Stimulated activated naive B cell treated with anti-CD40 and anti-IgM and Interleukin-4, amounts not matched to agents 10 μg/mL and 1 μg/mL and 100 μg/mL, for 72 hours (primary cell): ENCODE measurements at places on chromosomes 11 and 22.

DNA sequence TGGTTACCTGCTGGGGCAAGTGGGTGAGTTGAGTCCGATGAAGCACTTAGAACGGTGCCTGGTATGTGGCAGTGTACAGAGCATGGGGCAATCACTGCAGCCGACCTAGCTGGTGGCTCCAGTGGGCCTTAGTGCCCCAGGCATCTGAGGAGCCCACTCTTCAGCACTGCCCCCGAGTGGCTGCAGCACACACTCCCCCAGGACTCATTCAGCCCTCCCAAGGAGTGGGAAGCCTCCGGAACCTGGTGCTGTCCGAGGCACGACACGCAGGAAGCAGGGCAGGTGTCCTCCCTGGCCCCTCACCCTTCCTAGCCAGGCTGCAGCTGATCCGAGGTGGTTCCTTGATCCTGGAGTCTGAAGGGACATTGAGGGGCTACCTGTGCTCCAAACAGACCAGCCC, 42.4 kb upstream of the PRODH start:
- DNase-seq = no peak
- no peak overlapping the region for H3K27ac ChIP-seq
- H3K36me3 ChIP-seq = no peaks in the 10 kb centered on the region
- no peak overlapping the region for H3K4me3 ChIP-seq
- no peaks in the 10 kb centered on the region for H3K4me1 ChIP-seq
- H3K27me3 ChIP-seq = peaks cover 13% of the 10 kb centered on the region

DNA sequence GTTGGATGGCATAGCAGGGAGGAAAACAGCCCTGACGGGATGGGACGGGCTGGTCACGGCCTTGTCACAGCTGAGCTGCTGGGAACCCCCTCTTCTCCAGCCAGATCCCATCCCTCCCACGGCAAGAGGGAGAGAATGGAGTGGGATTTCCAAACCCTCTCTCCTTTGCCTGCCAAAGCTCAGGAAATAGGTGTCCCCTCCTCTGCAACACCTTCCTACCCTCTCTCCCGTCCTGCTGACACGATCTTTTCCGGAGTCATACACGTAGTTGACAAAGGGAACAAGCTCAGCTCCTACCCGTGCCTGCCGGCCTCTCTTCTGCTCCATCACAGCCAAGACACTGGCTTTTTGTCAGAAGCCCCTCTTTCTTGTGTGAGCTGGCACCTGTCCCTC, 48.1 kb downstream of the PISD start:
- no peak for DNase-seq
- peak overlapping the region; percentile 70 for H3K27ac ChIP-seq
- H3K4me1 ChIP-seq = peaks cover 43% of the 10 kb centered on the region
- H3K4me3 ChIP-seq = no peak overlapping the region
- H3K27me3 ChIP-seq = no peaks in the 10 kb centered on the region

GRCh38 chr22:44664149-44664548, 37.9 kb upstream of the PRR5 start:
- DNase-seq = no peak
- H3K27me3 ChIP-seq = peaks cover 13% of the 10 kb centered on the region
- peaks cover 21% of the 10 kb centered on the region for H3K4me1 ChIP-seq
- H3K4me3 ChIP-seq = no peak overlapping the region

DNA sequence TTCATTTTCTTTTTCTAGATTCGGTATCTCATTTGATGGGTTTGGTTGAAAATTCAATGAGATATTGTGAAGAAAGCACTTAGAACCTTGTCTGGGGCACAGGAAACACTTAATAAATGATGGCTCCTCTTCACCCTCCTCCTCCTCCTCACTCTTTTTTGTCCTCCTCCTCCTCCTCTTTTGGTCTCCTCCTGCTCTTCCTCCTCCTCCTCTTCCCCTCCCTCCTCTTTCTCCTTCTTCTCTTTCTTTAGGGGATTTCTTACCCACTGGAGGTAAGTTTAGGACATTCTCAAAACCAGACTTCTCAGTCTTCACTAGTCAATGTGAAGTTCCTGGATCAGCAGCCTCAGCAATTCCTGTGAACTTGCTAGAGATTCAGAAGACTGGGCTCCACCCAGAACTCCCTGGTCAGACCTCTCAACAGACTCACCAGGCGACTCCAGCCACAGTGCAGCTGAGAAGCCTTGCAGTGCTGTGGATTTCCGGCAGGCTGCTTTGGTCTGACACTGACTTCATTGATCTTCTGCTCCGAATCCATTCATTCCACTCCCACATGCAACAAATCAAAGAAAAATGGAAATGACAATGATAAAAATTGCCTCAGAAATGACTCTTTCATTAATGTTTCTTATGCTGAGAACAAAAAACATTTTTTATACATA, 368.6 kb upstream of the B3GAT1 start:
- peaks cover 3% of the 10 kb centered on the region for H3K27me3 ChIP-seq
- no peak overlapping the region for H3K4me3 ChIP-seq
- no peak for DNase-seq
- H3K27ac ChIP-seq = no peak overlapping the region
- H3K4me1 ChIP-seq = no peaks in the 10 kb centered on the region

DNA sequence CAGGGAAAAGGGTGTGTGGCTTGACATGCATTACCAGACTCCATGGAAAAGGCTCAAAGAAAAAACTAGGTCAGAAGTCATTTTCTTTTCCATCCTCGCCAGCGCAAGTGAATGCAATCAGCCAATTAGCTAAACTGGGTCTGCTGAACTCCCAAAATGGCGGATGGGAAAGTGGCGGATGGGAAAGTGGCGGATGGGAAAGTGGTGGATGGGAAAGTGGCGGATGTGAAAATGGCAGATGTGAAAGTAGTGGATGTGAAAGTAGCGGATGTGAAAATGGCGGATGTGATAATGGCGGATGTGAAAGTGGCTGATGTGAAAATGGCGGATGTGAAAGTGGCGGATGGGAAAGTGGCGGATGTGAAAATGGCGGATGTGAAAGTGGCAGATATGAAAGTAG, 158.4 kb downstream of the CEP164 start:
- H3K4me3 ChIP-seq = no peak overlapping the region
- DNase-seq = no peak
- H3K4me1 ChIP-seq = peaks cover 5% of the 10 kb centered on the region
- peaks cover 28% of the 10 kb centered on the region for H3K27me3 ChIP-seq
- no peak overlapping the region for H3K27ac ChIP-seq

GRCh38 chr11:67776852-67777520, 102.6 kb upstream of the ALDH3B2 start:
- H3K27me3 ChIP-seq = peaks cover 29% of the 10 kb centered on the region
- no peaks in the 10 kb centered on the region for H3K36me3 ChIP-seq
- no peak for DNase-seq
- H3K4me1 ChIP-seq = no peaks in the 10 kb centered on the region
